D341Med (cell line): ENCODE measurements at places on chromosomes 6 and 20.

DNA sequence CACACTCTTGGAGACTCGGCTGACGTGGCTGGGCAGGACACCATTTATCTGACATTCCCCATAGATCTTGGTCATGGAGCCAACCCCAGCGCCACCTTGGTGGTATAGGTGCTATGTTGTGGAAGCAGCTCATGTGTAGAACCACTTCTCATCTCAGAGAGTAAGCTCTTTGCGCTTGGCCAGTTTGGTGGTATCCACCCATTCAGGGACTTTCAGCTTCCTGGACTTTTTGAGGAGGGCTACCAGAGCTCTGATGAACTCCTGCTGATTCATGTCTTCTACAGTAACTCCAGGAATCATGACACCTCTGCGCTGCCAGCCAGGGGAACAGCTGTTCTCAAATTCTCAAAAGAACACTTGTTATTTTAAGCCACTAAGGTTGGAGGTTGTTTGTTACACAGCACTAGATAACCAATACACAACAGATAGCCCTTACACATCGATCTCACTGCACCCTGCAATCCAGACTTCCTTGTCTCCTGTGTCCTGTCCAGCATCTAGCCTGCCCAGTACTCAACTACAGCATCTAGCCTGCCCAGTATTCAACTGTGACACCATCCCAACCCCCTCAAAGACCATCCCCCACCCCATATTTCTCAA lies 86.0 kb upstream of the SLC22A16 start:
- DNase-seq, result no peak

DNA sequence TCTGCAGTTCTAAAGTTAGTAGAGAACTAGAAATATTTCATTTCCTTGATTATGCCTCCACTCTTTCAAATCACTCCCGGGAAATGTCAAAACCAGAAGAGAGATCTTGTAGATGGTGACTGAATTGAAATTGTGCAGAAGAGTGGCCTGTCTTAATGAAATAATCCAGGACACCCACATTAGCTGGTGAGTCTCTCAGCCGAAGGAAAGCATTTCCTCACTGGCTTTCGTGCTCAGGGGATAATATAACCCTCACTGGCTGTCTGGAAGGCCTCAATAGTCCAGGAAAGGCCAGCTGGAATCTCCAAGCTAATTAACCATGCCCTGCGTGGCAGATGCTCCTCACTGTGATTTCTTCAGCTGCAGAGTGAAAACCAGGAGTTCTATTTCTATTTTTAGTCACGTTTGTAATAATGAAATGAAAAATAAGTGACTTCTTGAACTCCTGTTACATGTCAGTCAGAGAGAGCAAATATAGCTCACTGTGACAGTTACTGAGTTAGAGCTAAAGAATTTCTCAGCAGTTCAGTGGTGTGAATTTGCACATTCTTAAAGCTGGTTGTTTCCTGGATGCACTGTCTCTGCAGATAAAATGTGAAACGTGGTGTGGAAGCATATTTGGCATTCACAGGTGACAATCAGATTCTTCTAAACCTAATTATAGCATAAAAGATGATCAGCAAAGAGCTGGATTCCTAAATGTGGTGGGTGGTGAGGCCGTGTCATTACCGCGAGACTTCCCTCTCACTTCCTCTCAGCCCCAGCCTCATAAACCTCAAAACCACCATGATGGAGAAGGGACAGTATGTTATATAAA lies 211.7 kb downstream of the LMBRD1 start:
- no peak for DNase-seq

DNA sequence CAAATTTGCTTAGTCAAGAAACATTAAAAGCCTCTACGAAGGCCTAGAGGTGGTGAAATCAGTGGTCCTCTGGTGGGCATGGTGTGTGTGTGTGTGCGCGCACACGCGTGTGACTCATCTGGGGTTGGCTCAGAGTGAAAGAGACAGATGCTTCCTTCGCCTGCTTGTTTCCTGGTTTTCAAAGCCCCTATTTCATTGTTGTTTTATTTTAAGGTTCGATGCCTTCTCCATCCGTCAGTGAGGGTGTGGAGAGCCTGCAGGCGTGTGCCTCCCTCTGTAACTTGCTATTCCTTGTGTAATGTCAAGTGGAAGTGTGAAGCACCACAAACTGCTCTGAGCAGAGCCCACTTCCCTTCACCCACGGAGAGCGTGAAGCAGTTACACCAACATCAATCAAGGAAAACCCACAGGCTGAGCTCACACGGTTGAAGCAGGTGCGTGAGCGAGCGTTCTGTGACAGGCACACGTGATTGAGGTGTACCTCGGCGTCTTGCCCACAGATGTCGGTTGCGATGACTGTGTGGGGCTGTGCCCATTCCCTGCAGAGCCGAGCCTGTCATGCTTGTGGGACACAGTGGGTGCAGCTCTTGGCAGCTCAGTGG lies 233.9 kb downstream of the PRL start:
- no peak for DNase-seq

DNA sequence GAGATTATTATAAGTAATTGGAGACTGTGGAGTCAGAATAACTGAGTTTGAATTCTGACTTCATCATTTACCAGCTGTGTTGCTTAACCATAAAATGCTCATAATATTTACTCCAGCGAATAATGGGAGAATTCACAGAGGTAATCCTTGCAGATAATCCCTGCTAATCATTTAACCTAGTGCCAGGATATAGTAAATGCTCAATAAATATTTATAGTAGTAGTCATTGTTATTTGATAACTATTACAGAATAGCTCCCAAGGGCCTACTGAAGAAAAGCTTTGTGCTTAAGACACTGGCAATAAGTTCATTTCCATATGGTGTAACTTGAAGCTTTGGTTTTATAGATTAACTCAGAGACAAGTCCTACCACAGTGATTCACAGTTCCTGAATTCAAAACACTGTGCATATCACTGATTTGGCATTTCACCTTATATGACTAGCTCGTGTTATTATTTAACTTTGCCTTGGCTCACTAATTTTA lies 208.8 kb upstream of the PLCB4 start:
- no peak for DNase-seq

GRCh38 chr6:146670161-146670560 lies 71.4 kb downstream of the ADGB start:
- DNase-seq, result no peak

- no peak for DNase-seq
These were observed 656.3 kb upstream of the NOX3 start for GRCh38 chr6:156111913-156112312.

- no peak for DNase-seq
These were observed 21.0 kb downstream of the ZC3H12D start for GRCh38 chr6:149463781-149464180.

DNA sequence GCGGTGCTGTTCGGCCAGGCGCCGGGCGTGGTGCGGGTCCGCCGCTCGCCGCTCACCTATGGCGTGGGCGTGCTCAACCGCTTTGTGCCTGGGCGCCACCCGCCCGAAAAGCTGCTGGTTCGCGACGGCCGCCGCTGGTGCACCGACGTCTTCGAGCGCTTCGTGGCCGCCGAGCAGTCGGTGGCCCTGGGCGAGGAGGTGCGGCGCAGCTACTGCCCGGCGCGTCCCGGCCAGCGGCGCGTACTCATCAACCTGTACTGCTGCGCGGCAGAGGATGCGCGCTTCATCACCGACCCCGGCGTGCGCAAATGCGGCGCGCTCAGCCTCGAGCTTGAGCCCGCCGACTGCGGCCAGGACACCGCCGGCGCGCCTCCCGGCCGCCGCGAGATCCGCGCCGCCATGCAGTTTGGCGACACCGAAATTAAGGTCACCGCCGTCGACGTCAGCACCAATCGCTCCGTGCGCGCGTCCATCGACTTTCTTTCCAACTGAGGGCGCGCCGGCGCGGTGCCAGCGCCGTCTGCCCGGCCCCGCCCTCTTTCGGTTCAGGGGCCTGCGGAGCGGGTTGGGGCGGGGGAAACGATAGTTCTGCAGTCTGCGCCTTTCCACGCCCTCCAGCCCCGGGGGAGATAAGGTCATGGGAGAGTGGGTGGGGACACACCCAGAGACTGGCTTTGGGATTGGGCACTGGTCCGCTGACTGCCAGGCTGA lies 15.7 kb downstream of the ADISSP start:
- DNase-seq, result peak; percentile 70

- no peak for DNase-seq
These were observed 30.4 kb upstream of the AHI1 start for GRCh38 chr6:135527960-135528249.

- DNase-seq, result no peak
These were observed 111.5 kb upstream of the KCNG1 start for GRCh38 chr20:51134405-51134804.

DNA sequence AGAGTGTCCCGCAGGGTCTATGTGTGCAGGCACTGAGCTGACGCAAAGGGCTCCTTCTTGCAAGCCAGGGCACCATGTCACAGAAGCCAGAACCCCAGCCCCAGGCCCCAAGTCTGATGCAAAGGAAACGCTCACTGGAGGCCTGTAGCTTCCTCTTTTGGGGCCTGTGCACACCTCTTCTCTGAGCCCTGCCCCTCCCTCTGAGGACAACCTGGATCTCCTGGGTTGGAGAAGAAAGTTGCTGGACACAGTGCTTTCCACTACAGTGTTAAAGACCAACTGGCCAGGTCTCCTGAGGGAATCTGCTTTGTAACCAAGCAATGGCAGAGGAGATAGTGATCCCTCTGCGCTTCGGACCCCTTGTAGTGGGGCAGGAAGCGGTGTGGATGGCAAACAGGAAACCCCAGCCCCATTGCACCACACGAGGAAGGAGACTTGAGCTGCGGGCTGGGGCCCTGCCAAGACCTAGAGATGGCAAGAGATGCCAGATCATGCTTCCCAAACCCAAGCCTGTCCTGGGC lies 90.0 kb downstream of the PRND start:
- peak; percentile 11 for DNase-seq

DNA sequence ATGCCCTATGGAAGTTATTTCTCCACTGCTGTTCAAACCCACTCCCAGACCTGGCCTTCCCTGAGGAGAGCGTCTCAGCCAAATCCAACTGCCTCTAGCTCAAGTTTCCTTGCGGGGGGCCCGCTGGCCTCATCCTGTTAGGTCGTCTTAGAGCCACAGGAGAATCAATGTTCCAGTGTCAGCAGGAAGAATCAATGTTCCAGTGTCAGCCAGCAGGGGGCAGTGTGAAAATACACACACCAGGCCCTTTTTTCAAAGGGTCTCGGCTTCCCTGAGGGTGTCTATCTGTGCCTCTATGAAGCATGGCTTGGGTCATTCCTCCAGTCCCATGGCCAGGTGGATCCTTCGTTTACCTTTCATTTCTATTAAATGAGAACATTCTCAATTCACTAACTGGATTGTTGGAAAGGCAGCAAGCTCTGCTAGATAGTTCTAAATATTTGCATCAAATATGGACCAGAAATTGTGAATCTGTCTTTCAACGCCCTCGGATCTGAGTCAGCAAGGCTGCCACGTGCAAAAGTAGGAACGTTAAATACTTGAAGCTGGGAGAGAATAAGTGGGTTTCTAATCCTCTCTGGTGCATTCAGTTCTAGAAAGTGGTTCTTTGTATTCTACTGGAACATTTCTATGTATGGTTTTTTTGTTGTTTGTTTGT lies 19.2 kb downstream of the PRND start:
- DNase-seq, result peak; percentile 74

DNA sequence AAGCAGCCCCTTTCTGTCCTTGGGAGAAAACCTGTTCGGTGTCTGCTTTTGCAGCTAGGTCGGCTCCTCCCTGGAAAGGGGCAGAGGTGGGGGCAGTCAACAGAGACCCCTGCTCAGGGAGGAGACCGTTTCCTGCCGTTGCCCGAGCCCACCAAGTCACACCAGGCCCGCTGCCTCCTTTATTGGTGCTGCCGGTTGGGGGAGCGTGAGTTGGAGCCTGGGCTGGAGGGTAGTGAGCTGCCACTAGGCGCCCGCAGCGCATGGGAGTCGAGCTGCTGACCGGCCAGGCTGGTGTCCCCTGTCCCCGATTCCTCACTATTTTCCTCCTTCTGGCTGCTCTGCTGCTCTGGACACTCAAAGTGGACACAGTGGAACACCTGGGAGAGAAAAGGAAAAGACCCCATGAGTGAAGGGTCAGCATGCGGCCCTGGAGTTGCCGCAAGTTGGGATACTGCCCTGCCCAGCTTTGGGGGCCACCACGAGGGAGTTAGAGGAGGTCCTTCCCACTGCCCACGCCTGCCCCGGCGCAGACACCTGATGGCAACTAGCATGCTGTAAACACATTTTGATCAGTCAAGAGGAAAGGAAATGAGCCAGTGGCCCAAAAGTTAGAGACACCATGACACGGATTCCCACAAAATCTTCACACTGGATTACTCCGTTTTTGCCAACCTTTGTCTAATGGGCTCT lies 355.4 kb downstream of the ZFAND3 start:
- no peak for DNase-seq

DNA sequence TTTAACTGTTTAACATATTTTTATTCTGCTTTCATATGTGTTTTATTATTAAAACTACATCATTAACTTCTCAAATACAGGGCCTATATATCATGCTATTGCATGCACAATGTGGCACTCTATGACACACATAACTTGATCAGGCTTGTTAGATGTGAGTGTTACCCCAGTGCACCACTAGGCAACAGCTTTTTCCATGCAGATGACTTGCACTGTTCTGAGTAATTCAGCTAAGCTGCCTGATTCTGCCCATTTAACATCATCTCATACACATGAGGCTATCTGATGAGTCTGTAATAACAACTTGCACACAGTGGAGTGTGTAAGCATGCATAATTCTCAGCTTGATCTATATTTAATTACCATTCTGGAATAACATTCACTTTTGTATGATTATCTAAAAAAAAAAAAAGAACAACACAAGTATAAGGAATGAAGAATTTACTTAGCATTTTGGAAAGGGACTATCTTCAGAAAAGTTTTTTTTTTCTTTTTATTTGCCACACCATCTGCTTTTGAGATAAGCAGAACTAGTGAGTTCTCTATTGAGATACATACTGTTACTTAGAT lies 83.1 kb downstream of the GRM1 start:
- no peak for DNase-seq

DNA sequence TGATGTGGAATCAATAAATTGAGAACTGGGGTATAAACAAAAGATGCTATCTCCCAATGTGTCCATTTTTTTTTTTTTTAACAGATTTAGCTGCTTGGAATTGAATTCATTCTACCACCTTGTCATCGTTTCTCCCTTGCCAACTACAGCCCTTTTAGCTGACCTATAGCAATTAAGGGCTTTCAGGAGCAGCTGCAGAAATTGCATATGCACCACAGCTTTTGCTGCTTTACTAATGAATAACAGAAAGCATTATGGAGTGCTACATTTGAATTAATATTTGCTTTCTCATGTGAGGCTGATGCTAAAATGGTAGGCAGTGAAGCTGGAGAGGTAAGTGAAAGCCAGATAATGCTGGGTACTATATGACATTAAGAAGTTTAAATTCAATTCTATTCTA lies 5.7 kb downstream of the SESN1 start:
- DNase-seq, result no peak

GRCh38 chr6:28336284-28337120 lies 554 bp upstream of the ZSCAN31 start:
- no peak for DNase-seq

GRCh38 chr6:81769824-81770223 lies 17.3 kb upstream of the TENT5A start:
- DNase-seq, result no peak

GRCh38 chr20:8749101-8749500 lies 319.8 kb upstream of the PLCB4 start:
- no peak for DNase-seq
